ENCODE measurements at places on chromosomes 16 and 17.

- peak; percentile 50 for DNase-seq
These were observed at the start of gene CHST6 for GRCh38 chr16:75495076-75495674. Gene CHST6, minus strand, starts transcription at chr16:75495441. Its CDS starts 15,613 bp downstream, at chr16:75479828.

DNA sequence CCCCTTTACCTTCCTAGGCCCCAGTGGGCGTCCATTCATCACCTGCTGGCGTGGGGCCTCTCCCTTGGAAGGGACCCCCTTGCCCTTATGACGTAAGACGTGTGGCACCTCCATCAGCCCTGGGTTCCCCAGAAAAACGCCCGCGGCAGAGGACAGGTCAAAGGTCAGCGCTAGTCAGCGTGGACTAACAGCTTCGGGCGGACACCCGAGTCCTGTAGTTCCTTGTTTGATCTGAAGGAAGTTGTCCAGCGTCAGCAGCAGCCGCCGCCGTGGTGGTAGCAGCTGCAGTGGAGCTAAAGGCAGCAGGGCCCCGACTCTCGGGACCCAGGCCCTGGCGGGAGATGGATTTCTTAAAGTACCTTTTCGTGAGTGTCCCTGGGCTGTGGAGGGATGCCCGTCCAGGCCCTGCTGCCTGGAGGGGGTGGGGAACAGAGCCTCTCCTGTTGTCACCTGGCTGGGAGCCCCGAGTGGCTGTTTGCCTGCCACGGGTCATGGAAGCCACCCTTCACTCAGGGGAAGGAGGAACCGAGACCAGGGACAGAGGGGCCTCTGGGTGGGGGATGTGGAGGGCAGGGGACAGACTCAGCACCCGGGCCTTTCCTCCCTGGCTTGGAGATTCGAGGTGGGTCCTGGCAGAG lies 123.6 kb downstream of the OR1D5 start:
- DNase-seq = no peak

GRCh38 chr16:88939245-88939971 lies 37.6 kb downstream of the CBFA2T3 start:
- no peak for DNase-seq

DNA sequence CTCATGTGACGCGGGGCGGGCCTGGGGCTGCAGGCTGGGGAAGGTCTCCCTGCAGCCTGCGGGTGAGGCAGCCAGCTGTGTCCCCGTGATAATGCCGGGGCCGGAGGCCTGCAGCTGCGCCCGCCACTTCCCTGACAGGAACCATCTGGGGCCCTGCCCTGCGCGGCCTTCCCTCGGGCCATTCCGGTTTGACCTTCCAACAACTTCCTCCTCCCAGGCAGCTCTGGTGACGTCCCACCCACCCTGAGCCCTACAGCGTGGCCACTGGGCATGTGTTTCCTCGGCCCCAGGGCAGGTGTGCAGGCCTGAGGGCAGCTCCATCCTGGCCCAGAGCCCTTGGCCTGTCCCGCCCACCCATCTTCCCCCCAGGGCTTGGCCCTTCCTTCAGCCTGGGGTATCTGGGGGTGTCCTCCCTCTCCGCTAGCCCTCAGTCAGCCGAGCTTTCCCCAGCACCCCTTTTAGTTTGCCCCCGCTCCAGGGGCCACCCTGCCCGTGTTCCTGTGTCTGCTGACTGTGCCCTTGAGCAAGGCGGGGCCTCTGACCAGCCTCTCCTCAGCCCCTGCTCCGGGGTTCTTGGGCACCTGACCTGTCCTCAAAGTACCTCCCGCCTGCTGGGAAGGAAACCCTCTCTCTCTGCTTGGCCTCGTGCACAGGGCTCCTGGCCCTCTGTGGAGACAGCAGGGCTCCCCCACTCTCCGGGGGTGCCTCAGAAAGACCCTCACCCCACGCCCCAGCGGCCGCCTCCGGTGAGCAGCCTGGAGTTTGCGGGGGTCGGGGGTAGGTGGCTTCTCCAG lies at the start of gene CBFA2T3:
Gene CBFA2T3 (minus strand): TSS at position 190 of the 794 bp plus-strand sequence. CDS start 400 bp downstream, outside the sequence.
- no peak for DNase-seq

GRCh38 chr16:72164691-72165090 lies 7.3 kb downstream of the PMFBP1 start:
- DNase-seq = no peak

DNA sequence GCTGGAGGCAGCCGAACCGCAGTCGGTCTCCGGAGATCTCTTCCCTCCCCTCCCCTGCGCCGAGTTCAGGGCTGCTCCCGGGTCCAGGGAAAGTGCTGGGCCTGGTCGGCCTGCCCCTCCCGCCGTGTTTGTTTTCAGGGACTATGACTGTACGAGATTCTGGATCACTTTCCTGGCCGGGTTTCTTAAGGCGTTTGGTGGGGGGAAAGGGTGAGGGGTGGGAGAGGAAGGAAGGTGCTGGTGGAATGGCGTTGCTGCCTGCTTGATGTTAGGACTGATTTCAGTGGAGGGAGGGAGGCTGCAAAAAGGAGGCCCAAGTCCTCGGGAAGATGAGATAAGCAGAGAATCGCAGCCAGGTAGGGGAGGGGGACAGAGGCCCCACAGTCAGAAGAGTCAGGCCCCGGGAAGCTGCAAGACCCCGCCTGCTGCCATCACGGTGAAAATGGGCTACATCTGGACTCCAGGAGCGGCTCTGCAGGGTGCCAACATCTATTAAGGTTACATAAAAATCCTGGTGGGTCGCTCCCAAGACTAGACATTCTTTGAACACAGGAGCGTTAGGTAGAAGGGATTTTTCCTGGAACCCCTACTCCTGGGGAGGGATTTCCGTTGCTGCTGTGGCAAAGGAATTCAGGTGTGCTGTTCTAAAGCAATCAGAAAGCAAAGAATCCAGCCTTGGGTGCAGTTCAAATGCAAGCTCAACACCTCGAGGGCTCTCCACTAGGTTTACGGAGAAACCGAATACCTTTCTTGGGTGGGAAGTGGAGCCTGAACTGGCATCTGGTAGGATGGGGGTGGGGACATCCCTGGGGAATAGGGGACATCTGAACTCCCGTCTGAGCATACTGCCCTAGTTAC lies 1.2 kb downstream of the ARHGAP44 start:
- no peak for DNase-seq

DNA sequence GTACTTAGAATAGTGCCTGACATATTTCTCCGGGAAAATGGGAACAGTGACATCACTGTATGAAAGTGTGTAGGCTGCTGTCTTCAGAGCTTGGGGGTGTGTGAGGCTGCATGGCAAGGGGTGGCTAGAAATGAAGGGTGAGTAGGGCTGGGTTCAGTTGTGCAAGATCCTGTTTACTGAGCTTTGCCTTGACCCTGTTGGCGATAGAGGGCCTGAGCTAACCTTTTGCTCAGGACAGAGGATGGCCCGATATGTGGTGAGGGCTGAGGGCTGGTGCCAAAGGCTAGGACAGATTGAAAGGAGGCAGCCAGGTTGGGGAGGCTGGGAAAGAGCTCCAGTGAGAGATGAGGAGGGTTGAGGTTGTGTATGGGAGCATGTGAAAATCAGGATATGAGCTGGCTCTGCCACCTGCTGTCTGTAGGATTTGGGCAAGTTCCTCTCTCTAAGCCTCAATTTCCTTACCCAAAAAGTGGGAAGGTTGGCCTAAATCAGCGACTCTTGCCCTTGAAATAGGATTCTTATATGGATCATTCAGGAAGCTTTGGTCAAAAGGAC lies 6.0 kb upstream of the CCL1 start:
- no peak for DNase-seq

DNA sequence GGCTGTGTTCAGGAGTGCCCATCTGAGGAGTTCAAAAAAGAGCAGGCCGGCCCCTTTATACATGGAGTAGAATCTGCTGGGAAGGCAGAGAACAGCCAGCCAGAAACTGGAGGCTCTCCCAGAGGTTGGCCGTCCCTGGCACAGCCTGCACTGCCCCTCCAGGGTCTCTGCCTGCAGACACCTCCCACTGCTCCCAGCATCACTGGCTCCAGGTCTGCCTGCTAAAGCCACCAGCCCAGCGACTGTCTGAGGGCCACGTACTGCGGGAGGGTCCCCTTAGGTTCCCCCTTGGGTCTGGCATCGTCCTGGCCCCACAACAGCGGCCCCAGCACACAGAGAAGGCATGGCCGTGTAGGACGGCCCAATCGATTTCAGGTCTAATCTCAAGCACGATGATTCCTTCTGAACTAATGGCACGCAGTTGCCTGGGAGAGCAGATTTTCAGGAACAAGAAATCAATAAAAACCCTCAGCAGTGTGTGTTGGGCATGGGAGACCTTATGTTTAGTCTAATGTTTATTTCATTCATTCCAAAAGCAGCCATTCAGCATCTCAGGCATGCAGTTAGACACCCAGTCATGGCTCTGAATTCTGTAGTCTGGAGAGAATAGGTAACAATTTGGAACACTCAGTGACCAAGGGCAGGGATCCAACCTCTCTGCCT lies 95.6 kb downstream of the PGS1 start:
- DNase-seq = peak; percentile 4

DNA sequence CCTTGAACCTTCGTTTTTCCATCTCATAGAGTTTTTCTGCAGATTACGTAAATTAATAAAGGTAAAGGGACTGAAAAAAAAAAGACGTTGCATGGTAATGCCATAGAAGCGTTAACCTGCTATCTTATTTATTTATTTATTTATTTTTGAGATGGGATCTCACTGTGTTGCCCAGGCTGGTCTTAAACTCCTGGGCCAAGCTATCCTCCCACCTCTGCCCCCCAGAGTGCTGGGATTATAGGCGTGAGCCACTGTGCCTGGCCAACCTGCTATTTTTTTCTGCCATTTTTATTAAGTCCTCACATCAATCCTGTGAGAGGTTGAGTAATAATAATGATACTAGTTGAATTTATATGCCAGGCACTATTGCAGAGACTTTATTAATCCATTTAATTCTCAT lies 7.9 kb downstream of the MSI2 start:
- no peak for DNase-seq

- DNase-seq = peak; percentile 84
These were observed 29.0 kb downstream of the KATNB1 start for GRCh38 chr16:57764341-57765159.
